ENCODE measurements at places on chromosomes 7 and 10.

- no peak for DNase-seq
Observed at GRCh38 chr10:44883593-44884331, 27.4 kb upstream of the TMEM72 start.

GRCh38 chr10:79025199-79025832 lies 43.5 kb upstream of the ZMIZ1 start:
- no peak for DNase-seq

- DNase-seq, result no peak
Observed at GRCh38 chr10:26432938-26433337, 5.2 kb upstream of the APBB1IP start.

DNA sequence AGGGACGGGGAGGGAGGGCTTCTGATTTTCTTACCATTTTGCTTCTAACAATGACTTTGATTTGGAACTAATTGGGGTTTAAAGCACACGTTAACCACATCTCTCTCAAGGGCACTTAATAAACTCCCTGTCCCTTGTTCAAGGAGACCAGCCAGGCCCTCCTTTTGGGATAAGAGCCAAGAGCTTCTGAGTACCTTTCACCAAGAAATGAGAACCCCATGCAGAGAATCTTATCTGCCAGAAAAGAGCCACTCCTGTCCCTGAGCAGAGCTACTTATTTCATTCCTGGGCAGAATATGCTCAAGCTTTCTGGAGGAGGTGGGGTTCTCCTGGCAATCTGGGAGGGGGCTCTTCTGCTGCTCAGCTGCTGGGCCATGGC lies 574.6 kb downstream of the GALNT17 start:
- DNase-seq, result no peak

- no peak for DNase-seq
Observed at GRCh38 chr10:31708474-31708873, 220.2 kb downstream of the ARHGAP12 start.

- no peak for DNase-seq
Observed at GRCh38 chr7:147022056-147022455, 905.5 kb downstream of the CNTNAP2 start.

- DNase-seq, result no peak
Observed at GRCh38 chr7:22781230-22781711, 41.4 kb downstream of the TOMM7 start.

DNA sequence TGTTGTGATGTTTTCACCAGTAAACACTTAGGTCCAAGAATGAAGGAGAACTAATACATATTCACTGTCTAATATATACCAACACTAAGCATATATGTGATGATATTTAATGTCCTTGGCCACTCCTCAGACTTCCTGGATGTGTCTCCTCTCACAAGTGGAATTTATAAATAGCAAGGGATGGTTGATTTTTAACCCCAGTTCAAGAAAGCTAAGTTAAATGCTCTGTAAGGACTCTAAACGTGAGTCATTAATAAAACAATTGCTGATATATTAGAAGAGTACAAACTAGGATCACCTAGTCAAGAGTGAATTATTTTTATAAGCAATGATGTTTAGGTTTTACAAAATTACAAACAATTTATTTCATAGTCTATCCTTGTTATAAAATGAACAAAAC lies 355.9 kb upstream of the TMEM229A start:
- DNase-seq, result no peak

- DNase-seq, result no peak
Observed at GRCh38 chr7:19520392-19520791, 188.4 kb downstream of the POLR1F start.

DNA sequence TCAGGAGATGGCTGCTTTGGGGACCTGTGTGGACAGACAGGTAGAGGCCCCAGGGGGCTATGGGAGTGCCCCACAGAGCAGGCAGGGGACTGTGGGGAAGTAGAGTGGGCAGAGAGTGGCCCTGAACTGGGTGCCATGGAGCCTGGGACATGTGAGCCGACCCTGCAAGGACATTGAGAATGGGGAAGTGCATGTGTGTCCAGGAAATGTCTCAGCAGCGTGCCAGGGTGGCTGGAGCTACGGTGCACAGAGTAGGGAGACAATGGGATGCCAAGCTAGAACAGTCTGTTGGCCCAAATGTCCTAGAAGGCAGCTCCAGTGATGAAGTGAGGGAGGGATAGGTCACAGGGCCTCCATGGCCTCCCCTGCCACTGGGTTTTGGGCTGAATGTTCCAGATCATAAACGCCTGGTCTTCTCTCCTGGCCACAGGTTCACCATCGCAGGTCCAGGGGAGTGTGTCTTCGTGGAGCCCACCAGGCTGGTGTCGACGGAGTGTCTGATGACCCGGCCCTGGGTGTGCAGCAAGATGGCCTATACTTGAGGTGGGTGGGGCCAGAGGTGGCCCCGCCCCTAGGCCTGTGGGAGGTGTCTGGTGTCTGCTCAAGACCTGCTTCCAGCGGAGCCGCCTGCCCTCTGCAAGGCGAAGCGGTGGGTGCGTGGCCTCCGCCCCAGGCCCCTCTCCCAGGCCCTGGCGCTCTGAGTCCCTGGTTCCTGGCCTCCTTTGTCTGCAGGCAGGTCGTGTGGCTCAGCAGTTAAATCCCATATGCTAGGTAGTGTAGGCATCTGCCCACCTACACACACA lies 20.5 kb downstream of the CLEC2L start:
- no peak for DNase-seq

DNA sequence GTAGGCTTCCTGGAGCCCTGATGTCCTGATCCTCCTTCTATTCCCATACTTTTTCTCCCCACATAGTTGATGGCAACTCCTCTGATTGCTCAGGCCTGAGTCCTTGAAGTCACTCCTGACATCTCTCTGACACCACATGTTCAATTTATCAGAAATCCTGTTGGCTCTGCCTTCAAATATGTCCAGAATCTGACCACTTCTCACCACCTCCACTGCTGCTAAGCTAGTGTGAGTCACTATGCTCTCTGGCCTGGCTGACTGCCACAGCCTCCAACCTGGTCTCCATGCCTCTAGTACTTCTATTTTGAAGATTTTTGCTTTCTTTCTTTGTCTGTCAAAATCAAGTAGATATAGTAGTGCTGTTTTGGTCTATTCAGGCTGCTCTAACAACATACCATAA lies 53.0 kb downstream of the TMEM229A start:
- no peak for DNase-seq

DNA sequence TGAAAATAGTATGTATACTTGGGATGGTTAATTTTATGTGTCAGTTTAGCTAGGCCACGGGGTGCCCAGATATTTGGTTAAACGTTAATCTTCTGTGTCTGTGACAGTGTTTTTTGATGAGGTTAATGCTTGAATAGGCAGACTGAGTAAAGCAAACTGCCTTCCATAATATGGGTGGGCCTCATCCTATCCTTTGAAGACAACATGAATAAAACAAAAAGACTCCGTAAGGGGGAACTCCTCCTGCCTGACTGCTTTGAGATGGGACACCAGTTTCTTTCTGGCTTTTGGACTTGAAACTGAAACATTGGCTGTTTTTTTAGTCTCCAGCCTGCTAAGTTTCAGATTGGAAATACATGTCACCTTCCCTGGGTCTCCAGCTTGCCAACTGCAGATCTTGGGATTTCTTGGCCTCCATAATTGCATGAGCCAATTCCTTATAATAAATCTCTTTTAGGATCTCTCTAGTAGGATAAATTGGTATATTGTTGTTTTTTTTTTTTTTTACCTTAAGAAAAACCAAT lies 59.9 kb upstream of the GLCCI1 start:
- DNase-seq, result no peak

- DNase-seq, result peak; percentile 11
Observed at GRCh38 chr10:121900443-121901174, 27.2 kb downstream of the ATE1 start.

GRCh38 chr10:14705548-14706230 lies 69.0 kb downstream of the FAM107B start:
- no peak for DNase-seq

- DNase-seq, result no peak
Observed at GRCh38 chr10:131274133-131274880, 37.2 kb downstream of the TCERG1L start.

- DNase-seq, result no peak
Observed at GRCh38 chr10:91367127-91367531, 43.0 kb upstream of the HECTD2 start.

- no peak for DNase-seq
Observed at GRCh38 chr10:103820101-103821062, 35.0 kb downstream of the SH3PXD2A start.

GRCh38 chr10:43282881-43283280 lies 16.0 kb upstream of the RASGEF1A start:
- no peak for DNase-seq

GRCh38 chr7:2566348-2566889 lies 7.6 kb downstream of the IQCE start:
- DNase-seq, result no peak

- DNase-seq, result no peak
Observed at GRCh38 chr7:127594490-127594889, 954 bp downstream of the FSCN3 start.

DNA sequence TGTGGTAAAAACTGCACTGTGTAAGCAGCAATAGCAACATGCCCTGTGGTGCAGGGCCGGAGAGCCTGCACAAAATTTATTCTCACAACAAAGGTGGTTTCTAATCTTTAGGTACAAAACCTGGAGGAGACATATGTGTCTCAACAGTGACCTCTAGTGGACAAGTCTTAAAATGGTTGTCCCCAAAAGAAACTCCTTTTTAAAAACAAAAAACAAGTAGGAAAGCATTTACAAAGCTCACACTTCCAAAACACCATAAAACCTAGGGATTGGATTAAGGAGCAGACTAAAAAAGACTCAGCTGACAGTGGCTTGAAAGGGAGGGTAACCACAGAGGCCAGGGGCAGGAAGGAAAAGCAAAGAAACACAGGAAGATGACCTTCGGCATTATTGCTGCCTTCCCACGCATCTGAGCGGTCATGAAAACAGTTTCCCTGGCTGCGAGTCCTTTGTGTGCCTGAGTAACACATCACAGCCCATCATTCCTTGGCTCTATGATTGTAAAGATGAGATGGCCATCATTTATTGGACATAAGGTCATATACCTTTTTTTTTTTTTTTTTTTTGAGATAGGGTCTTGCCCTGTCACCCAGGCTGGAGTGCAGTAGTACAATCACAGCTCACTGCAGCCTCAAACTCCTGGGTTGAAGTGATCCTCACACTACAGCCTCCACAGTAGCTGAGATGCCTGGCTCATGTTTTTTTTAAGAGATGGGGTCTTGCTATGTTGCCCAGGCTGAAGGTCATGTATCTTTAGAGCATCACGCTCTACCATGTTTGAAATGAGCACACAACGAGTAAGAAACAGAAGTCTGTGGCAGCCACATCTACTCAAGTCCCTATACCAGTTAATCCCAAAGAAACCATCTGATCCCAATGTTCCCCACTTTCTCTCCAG lies 39.5 kb downstream of the RSU1 start:
- DNase-seq, result peak; percentile 29

DNA sequence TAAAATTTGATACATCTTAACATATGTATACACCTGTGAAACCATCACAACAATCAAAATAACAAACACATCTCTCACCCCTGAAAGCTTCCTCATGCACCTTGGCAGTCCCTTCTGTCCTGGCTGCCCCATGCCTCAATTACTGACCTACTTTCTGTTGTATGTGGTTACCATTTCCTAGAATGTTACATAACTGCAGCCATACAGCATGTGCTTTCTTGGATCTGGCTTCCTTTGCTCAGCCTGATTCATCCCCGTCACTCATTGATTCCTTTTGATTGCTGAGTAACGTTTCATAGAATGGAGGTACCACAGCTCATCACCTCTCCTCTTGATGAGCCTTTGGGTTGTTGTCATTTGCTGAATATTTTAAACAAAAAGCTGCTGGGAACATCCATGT lies 165.3 kb downstream of the CELF2 start:
- no peak for DNase-seq

DNA sequence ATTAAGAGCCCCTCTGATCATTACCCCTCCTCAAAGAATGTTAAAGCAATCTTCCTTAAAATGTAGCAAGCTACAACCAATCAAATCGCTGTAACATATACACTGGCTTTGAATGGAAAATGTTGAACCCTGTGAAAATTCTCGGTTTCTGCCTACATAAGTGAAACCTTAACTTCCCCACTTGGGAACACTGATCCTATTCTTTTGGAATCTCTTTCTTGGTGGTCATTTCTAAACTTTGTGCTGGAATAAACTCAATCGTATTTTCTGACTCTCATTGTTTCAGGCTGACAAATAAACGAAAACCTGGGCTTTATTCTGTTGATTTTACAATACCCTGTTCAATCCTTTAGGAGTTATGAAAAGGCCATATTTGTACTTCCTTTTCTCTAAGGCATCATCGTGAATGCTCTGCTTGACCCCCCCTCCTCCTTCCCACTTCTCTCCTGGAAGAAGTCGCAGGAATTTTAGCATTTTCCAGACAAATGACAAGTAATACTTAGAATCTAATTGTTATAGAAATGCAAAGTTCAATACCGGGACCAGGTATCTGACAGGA lies 155.1 kb upstream of the FAM13C start:
- no peak for DNase-seq

DNA sequence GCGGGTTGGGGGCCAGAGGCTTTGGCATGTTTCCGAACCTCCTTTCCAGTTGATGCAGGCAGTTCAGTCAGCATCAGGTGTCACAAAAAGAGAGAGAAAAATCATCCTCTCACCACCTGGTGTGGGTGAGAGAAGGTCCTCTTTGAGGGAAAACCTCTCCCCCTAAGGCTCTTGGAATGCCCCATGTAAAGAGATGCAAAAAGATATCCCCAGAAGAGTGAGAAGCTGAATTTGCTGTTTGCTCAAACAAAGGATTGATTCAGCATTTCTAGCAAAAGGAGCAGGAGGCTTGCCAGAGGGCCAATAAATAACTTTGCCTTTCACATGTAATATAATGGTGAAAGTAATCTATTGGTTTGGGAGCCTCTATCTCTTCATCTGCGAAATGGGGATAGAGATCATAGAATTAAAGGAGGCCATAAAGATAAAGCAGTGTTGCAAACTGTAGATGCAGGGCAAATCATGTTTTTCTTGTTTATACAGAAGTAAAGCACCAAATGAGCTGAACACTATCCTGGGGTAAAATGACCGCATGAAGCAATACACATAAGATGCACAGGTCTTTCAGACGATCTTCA lies 425.9 kb downstream of the LRMDA start:
- DNase-seq, result no peak

GRCh38 chr7:139748941-139749340 lies 28.9 kb downstream of the HIPK2 start:
- DNase-seq, result no peak

DNA sequence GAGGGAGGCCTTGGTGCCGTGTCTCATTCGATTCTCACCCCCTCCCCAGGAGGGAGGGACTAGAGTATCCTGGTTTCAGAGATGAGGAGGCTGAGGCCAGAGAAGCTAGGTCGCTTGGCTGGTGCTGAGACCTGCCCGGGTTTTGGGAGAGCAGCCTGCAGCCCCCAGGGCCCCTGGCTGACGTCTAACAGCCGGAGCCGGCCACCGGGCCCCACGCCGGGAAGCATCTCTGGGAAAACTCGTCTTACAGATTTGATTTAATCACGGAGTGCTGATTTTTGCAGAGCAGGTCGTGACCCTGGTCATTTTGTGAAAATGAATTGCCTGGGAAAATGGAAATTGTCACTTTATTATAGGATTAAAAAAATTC lies 97.5 kb downstream of the MICALL2 start:
- no peak for DNase-seq
